ENCODE measurements at places on chromosomes 2 and 18. TPM values are rescaled to one million over a fixed set of nuclear protein-coding genes. Genes with fewer than 3 reads are reported as not detected.

DNA sequence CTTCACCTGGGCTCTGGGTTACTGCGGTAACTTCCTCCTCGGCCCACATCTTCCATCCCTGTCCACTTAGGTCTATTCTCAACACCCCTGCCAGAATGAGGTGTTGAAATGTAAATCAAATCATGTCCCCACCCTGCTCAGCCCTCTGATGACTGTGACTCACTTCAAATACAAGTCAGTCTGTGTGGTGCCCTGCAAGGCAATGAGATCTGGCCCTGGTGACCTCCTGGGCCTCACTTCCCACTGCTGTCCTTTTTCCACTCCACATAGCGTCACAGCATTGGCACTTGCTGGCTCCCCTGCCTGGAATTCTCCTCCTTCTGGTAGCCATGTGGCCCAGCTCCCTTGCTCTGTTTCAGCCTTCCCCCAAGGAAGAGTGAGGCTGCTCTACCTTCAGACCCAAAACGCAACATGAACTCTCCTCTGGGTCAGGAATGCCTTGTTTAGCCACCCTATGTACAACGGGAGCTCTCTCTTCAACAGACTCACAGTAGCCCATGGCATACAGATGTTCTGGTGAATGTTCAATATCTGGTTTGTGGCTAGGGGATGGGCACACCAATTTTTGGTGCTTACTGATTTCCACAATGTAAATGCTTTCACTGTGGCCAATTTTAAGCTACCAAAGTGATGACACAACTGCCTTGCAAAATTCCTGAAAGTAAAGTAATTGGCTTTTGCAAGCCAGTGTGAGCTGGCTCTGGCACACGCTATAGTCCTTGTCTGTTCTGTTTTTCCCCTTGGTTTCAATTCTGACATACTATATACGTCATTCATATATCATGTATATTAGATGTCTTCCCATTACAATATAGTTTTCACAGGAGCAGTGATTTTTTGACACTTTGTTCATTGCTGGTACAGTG lies 550.3 kb upstream of the HS6ST1 start:
- DNase-seq = no peak
- no peak overlapping the region for H3K27ac ChIP-seq
- no peaks in the 10 kb centered on the region for H3K27me3 ChIP-seq
- no peaks in the 10 kb centered on the region for H3K4me1 ChIP-seq
- H3K4me3 ChIP-seq = no peak overlapping the region
- H3K36me3 ChIP-seq = no peaks in the 10 kb centered on the region

DNA sequence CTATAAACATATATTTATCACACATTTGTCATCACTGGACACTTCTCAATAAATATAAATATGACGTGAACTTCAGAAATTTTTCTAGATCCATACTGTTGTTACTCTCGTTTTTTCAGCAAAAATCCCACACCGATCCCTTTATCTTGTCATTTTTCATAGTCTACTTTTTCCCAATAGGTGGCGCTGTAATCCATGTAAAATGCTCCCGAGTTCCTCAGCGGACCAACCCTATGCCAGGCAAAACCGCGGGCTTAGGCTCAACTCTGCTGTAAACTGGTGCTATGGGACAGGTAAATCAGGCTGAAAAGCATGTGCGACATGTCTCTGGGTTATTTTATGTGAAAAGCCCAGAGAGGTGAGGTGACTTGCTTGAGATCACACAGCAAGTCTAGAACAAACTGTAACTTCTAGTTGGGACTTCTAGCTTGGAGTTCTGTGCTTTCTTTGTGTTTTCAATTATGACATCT lies 104.0 kb downstream of the COBLL1 start:
- no peaks in the 10 kb centered on the region for H3K36me3 ChIP-seq
- no peaks in the 10 kb centered on the region for H3K27me3 ChIP-seq
- H3K27ac ChIP-seq = no peak overlapping the region
- no peak overlapping the region for H3K4me3 ChIP-seq

GRCh38 chr18:22814329-22814703 lies 118.8 kb upstream of the RBBP8 start:
- H3K27me3 ChIP-seq = peaks cover 50% of the 10 kb centered on the region
- DNase-seq = no peak
- peaks cover 2% of the 10 kb centered on the region for H3K4me1 ChIP-seq
- H3K4me3 ChIP-seq = no peak overlapping the region
- no peaks in the 10 kb centered on the region for H3K36me3 ChIP-seq

DNA sequence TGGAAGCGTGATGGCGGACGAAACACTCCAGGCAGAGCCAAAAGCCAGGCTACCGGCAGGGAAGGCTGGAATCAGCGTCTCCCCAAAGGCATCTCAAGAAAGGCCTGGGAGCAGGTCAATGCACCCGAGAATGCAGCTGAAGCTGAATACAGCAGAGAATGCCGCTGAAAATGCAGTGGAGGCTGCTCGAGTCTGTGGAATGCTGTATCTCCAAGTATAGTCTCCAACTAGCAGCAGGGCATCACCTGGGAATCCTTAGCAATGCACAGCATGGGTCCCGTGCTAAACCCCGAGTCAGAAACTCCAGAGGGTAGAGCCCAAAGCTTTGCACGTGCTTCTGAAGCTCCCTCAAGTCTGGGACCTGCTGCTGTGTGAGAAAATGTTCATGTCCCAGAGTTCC lies 191.1 kb upstream of the ALKAL2 start:
- DNase-seq = no peak
- H3K36me3 ChIP-seq = no peaks in the 10 kb centered on the region
- H3K27ac ChIP-seq = no peak overlapping the region
- no peaks in the 10 kb centered on the region for H3K4me1 ChIP-seq
- H3K27me3 ChIP-seq = peaks cover 6% of the 10 kb centered on the region
- H3K4me3 ChIP-seq = no peak overlapping the region

DNA sequence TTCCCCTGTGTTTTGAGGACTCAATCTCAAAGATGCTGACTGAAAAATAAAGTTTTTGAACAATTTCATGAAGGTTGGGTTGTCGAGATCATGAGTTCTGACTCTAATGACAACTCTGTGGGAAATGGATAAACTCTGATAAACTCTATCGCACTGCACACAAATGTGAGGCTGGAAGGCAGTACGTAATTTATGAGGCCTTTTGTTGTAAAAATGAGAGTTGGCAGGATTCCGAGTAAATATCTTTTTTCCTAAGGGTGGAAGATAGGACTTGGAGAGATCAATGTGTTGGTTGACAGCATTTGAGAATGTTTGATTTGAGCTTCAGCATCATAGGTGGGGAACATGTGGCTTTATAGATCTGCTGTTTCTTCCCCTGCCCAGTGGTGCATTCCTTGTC lies 90.4 kb downstream of the SPTBN1 start:
- no peaks in the 10 kb centered on the region for H3K36me3 ChIP-seq
- no peak for DNase-seq
- H3K27ac ChIP-seq = no peak overlapping the region

RAB6C gene
- 0.18 TPM for total RNA-seq

MOCOS gene
- 0.64 TPM for total RNA-seq

MC4R gene
- total RNA-seq = not detected

All from activated CD8-positive, alpha-beta memory T cell treated with anti-CD3 and anti-CD28 coated beads, Interleukin-2, amount 10 ng/mL, durations not matched to agents 7 days and 5 days (primary cell).